GM23338 (cell line): ENCODE measurements at places on chromosomes 1 and 21. TPM values are rescaled to one million over a fixed set of nuclear protein-coding genes. Genes with fewer than 3 reads are reported as not detected.

DNA sequence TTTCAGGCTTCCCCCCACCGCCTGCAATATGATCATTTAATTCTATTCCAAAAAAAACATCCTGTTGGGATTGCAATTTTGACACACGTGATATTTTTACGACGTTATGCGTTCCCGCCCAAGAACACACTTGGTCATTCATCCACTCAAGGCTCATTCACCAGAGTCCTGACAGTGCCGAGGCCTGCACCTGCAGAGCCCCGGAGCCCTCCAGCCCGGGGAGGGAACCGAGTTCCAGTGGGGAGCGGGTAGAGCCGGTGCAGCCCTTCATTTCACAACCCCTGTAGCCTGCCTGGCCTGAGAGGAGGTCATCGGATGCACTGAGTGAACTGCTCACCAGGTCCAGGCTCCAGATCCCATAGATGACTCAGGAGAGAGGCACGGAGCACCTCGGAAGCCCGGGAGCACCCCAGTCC is 156.0 kb upstream of the BACE2 start:
- DNase-seq = no peak

CHIA gene
- not detected in 2 replicates for total RNA-seq

- no peak for DNase-seq
Measured at GRCh38 chr1:7430047-7430608, 341.0 kb upstream of the VAMP3 start.

CD2 gene
- total RNA-seq = not detected in 2 replicates

- no peak for DNase-seq
Measured at GRCh38 chr1:155946633-155947219, 5.3 kb downstream of the RXFP4 start.

SPATA17 gene
- total RNA-seq = 1.3 and 3.5 TPM in 2 replicates

OPRD1 gene
- 2.3 and 3.6 TPM in 2 replicates for total RNA-seq

DNA sequence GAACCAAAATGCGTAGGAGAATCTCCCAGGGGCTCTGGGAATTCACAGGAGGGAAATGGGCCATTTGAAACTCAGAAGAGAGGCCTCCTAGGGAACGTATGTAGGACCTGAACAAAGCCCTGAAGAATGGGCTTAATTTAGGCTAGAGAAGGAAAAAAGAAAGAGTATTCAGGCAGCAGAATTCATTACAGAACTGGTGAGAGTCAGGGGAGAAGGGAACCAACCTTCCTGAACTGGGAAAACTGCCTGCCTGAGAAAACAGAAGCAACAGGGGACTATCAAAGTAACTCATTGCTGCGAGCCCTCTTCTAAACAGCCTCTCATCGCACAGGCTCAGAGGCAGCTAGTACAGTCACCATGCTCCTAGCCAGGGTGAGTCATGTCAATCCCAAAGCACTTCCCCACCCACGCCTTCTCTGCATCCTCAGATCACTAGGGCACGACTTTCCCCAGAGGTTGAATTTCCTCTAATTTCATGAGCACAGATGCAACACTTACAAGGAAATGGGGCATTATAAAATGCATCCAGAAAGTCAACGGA is 98.1 kb downstream of the ADSS2 start:
- DNase-seq = peak; percentile 58

SPRR2E gene
- not detected in 2 replicates for total RNA-seq

- no peak for DNase-seq
Measured at GRCh38 chr1:182829285-182829932, 9.7 kb upstream of the DHX9 start.

GRCh38 chr1:230427094-230427876 is 1.2 kb upstream of the PGBD5 start:
- DNase-seq = peak; percentile 39

DNA sequence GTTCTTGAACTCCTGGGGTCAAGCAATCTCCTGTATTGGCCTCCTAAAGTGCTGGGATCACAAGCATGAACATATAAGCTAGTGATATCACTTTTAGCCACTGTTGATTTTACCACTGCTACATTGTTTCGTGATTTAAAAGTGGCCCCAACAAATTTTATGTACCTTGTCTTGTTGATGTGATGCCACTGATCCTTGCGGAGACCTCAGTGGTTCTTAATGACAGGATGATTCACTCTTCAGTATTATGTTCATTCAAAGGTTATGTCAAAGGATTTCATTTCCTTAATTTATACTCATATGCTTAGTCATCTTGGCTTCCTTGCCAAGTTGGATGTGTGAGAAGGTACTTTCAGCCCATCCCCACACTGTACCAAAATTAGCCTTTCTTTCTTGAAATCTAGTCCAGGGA is 12.1 kb downstream of the PRKACB start:
- DNase-seq = no peak

FOXO6 gene
- total RNA-seq = 4.2 and 4.5 TPM in 2 replicates

GRCh38 chr1:110870721-110871388 is 2.1 kb upstream of the CD53 start:
- peak; percentile 11 for DNase-seq

DNA sequence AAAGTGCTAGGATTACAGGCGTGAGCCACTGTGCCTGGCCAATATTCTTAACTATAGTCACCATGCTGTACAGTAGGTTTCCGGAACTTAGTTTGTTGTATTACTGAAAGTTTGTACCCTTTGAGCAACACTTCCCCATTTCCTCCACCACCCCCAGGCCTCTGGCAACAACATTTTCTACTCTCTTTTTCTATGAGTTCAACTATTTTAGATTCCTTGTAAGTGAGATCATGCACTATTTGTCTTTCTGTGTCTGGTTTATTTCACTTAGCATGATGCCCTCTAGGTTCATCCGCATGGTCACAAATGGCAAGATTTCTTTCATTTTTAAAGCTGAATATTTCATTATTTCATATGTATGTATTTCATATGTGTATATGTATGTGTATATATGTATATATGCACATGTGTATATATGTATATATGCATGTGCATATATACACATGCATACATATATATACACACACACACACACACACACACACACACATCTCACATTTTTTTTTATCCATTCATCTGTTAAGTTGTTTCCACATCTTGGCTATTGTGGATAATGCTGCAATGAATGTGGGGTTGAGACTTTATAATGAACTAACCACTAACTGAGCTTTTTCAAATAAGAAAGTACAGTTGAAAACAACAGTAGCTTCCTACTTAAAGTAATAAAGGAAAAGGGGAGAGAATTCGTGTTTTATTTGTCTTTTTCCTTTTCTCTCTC is 256.8 kb upstream of the C1orf105 start:
- no peak for DNase-seq

GRCh38 chr1:238960071-238960470 is 426.3 kb upstream of the CHRM3 start:
- no peak for DNase-seq

BCL2L15 gene
- 0.78 TPM in 1 of 2 replicates, not detected in the other for total RNA-seq

DNA sequence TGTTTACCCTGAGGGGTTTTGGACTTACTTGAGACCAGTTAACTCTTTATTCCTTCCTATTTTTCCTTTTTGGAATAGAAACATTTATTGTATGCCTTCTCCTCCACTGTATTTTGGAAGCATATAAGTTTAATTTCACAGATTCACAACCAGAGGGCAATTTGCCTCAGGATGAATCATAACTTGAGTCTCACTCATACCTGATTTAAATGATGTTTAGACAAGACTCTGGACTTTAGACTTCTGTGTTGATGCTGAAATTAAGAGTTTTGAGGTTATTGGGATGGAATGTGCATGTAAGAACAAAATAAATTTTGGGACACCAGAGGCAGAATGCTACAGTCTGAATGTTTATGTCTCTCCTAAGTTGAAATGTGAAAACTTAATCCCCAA is 7.1 kb upstream of the ADAM30 start:
- no peak for DNase-seq

DNA sequence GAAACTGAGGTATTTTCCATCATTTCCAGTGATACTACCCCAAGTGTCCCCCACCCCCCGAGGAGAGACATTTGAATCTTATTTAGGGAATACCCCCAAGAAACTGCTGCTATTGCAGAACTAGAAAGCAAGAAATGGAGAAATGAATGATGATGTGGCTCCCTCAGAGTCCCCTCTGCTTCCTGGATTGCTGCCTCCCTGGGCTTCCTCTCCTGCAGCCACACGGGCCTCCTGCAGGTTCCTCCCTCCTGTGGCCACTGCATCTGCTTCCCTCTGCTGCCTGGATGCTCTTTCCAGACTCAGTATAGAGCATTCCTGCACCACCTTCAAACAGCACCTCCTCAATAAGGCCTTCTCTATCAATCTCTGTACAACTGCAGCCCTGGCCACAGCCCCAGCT is 69.3 kb downstream of the SLC25A24 start:
- DNase-seq = peak; percentile 9

SYCP1 gene
- total RNA-seq = 0.24 and 0.50 TPM in 2 replicates

OPTC gene
- 1.0 TPM in 1 of 2 replicates, not detected in the other for total RNA-seq

DNA sequence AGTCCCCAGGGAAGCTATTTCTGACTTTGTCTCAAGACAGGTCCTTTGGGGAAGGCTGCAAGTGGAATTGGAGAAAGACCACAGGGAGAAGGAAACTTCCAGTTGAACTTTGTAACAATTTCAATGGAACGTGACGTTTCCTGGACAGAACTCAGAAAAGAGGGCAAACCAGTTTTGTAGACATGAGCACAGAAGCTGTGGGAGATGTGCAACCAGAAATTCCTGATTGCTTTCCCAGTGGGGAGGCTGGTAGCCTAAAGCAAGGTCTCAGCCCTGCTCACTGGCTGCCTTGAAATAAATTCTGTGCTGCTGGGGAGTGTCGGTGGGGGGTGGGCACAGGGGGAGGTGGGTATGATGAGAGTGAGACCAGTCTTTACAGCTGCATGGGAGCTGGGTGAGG is 1206.7 kb upstream of the ADGRL2 start:
- DNase-seq = no peak

FAAH gene
- 17.9 and 24.0 TPM in 2 replicates for total RNA-seq

GRCh38 chr1:214471458-214471857 is 79.9 kb downstream of the PTPN14 start:
- no peak for DNase-seq

OR13G1 gene
- total RNA-seq = not detected in 2 replicates
